ENCODE measurements at places on chromosomes 5 and 9. TPM values are rescaled to one million over a fixed set of nuclear protein-coding genes. Genes with fewer than 3 reads are reported as not detected.

- no peak for DNase-seq
These were observed 116.9 kb downstream of the RAB3C start for GRCh38 chr5:58699762-58700118.

DNA sequence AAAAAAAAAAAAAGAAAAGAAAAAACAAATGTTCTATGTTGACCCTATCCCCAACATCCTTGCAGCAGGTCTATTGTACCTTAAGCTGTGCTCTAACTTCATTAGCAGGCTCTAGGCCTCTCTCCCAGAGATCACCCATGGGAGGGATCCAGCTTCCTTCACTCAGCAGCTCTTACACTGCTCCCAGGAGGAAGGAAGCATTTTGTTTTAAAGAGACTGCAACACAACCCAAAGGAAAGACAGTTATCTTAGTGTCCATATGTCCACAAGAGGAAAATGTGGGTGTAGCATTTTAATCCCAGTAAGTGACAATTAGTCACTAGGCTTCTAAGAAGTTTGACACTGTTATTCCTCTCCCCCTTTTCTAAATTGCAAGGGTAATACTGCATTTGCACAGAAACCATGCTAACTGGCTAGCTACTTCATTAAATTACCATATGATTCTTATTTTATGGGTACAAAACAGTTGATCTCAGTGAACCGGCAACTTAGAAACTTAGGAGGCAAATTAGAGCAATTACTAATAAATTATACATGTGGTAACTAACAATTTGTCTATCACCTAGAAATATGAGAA, 58.8 kb downstream of the MARCHF3 start:
- no peak for DNase-seq

The SLCO4C1 gene
- total RNA-seq = 1.3 TPM

GRCh38 chr9:107218829-107219485, 64.1 kb upstream of the RAD23B start:
- DNase-seq = no peak

DNA sequence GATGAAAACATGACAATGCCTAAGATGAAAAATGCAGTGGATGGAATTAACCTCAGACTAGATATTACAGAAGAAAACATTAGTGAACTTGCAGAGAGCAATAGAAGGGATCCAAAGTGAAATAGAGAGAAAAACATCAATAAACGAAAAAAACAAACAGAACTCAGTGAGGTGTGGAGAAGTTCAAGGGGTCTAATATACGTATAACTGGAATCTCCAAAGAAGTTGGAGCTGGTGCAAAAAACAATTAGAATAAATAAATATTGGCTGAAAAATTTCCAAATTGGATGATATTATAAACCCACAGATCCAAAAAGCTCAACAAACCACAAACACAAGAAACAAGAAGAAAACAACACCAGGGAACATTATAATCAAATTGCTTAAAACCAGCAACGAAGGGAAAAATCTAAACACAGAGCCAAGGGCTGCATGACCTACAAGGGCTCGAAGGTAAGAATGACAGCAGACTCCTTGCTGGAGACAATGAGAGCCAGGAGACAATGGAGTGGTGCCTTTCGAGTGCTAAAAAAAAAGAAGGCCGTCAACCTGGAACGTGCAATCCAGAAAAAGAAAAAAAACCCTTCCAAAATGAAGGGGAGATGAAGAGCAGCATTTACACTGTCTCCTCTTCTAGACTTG, 11.8 kb downstream of the FAM163B start:
- no peak for DNase-seq

Data from thyroid gland (tissue), 4 donors.